ENCODE measurements at places on chromosomes 13 and 19.

DNA sequence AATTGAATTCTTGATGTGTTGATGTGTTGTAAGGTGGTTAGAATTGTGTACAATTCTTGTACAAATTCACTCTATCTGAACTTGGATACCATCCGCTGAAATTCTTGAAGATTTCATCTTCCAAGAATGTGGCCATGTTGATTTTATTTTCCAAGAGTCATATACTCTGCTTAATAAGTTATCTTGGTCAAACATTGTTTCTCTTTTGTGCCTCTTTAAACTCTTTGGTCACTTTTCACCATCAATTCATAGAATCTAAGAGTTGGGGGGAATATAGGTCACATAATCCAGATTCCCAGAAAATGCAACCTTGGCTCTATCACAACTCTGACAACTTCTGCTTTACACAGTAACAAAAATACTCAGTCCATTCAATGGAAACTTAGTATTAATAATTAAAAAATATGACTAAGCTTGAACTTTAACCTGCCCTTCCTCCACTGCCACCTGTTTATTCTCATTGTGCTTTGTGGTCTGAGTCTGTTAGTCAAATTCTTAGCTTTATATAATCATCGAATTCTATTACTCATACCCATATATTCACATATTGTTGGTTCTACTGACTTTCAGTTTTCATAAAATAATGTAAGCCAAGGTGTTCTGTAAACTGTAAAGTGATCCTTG, 373.2 kb downstream of the LMO7 start:
- no peak for DNase-seq

DNA sequence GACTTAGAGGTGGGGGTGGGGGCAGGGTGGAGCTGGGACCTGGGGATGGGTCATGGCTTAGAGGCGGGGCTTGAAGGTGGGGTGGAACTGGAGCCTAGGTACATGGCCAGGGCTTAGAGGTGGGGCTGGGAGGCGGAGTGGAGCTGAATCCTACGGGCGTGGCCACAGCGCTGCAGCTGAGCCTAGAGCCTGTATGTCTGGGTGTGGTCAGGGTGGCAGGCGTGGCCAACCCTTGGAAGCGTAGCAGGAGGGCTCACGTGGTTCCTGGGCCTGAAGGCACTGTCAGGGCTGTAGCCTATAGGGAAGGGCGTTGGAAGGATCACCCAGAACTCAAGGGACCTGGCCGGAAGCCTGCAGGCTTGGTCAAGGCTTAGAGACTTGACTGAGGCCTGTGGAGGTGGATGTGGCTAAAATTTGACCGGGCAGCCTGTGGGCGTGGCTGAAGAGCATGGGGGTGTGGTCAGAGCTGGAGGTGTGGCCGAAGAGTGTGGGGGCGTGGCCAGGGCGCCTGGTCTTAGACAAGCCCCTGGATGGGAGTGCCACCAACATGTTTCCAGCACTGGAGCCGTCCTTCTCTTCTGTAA, 24.3 kb downstream of the COLGALT1 start:
- DNase-seq, result no peak

GRCh38 chr19:15538774-15539173, 30.4 kb downstream of the CYP4F22 start:
- no peak for DNase-seq

DNA sequence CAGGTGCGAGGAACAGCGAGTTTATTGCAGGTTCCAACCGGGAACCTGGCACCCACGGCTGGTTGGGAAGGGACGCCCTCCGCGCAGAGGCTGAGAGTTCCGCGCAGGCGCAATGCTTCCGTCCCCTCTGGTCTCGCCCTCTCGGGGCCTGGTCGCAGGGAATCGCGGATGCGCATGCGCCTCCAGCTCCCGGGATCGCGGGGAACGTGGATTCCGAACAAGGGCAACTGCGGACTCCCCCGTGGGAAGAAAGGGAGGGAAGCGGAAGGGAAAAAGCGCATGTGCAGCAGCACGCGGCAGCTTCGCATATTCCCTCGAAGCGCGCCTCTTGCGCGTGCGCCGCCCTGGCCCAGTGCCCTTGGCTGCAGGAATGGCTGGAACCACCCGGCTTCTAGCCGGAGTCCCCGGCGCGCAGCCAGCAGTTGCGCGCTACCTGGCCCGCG, 1.1 kb downstream of the TSSK6 start:
- no peak for DNase-seq

DNA sequence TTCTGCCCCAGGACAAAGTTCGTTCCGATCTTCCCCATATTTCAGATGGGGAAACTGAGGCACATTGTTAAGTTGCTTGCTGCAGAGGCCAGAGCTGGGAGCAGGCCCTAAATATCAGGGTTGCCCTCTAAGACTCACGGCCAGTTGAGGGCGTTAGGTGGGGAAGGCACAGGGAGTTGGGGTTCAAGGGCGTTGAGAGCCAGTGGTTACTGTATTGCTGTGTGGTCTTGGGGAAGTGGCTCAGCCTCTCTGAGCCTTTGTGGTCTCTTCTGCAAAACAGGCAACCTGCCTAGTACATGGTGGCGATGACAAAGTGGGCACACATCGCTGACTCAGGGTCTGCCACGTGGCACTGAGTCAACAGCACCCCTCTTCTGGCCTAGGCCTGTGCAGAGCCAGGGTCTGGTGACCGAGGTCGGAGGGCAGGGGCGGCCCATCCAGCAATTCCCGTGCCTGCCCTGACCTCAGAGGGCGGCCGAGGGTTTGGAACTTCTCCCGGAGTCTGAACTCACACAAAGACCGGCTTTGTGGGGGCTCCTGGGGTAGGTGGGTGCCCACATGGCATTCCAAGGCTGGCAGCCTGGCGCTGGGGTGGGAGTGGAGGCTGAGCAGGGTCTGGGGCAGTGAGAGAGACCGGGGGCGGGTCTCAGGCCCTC, 10.2 kb downstream of the TNFAIP8L1 start:
- no peak for DNase-seq

GRCh38 chr19:46115396-46116106, 8.9 kb downstream of the IGFL3 start:
- no peak for DNase-seq

GRCh38 chr19:47065242-47065641, 16.8 kb upstream of the TMEM160 start:
- DNase-seq, result no peak

GRCh38 chr19:33888665-33889064, 92.0 kb downstream of the KCTD15 start:
- DNase-seq, result no peak

- DNase-seq, result no peak
Observed at GRCh38 chr13:66534561-66534960, 695.6 kb downstream of the PCDH9 start.

GRCh38 chr19:7395360-7396066, 46.8 kb downstream of the ARHGEF18 start:
- no peak for DNase-seq

GRCh38 chr19:37227996-37228395, 10.0 kb downstream of the ZNF383 start:
- DNase-seq, result no peak

GRCh38 chr19:14347999-14348889, 33.0 kb upstream of the ADGRE5 start:
- no peak for DNase-seq

- DNase-seq, result no peak
Observed at GRCh38 chr13:29569253-29570050, 26.0 kb downstream of the SLC7A1 start.

GRCh38 chr13:31361673-31362072, 161.9 kb downstream of the B3GLCT start:
- DNase-seq, result no peak

DNA sequence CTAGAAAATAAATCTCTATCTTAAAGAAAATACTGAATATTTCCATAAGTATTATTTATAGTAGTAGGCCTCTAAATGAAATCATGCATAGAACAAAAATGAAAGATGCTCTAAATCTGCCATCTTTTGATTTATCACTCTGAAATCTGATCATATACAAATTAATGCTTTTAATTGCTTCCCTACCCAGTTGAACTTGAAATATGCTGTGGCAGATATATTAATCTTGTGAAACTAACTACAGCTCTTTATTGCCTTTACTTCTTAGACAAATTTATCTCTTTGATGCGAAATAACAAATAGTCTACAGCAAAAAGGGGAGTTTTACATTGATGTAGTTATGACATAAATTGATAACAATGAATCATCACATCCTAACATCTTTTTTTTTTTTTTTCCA, 510.7 kb upstream of the SLITRK6 start:
- DNase-seq, result no peak

DNA sequence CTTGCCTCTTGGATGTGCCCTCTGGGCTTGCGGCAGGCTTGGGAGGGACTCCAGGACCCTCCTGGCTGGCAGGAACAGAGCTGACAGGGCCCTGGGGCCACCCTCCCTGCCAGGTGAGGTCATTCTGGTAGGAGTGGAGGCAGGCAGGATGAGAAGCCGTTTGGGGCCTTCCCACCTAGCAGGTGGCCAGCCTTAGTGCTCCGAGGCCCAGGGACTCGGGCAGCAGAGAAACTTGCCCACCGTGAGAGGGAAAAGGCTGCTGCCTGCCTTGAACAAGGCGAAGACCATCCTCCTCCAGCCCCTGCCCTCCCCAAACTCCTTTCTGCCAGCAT, 8.5 kb downstream of the RFX1 start:
- no peak for DNase-seq

- DNase-seq, result no peak
Observed at GRCh38 chr13:75986818-75987217, 350.7 kb downstream of the LMO7 start.

- DNase-seq, result peak; percentile 59
Observed at GRCh38 chr19:18046059-18046718, 38.2 kb downstream of the ARRDC2 start.

DNA sequence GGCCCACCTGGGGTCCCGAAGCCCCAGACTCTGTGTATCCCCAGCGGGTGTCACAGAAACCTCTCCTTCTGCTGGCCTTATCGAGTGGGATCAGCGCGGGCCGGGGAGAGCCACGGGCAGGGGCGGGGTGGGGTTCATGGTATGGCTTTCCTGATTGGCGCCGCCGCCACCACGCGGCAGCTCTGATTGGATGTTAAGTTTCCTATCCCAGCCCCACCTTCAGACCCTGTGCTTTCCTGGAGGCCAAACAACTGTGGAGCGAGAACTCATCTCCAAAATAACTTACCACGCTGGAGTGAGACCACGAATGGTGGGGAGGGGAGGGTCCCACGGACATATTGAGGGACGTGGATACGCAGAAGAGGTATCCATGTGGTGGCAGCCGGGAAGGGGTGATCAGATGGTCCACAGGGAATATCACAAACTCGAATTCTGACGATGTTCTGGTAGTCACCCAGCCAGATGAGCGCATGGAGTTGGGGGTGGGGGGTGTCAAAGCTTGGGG, 1.0 kb upstream of the ICAM5 start:
- DNase-seq, result no peak

DNA sequence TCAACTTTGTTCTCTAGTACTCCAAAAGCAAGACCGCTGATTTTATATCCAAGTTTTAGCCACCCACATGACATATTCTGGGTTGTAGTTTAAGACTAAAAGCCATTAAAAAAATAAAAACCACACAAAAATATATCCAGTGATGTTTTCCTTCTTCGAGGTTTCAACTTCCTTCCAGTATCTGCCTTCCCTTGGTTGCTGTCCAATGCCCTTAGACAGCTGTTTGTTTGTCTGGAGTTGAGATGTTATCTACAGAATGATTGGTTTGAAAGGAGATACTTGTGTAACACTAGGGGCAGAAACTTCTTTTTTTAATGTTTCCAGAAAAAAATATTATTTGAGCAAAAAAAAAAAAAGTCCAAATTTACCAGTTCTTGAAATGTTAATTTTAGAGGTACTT, 591.5 kb upstream of the PCDH9 start:
- no peak for DNase-seq

DNA sequence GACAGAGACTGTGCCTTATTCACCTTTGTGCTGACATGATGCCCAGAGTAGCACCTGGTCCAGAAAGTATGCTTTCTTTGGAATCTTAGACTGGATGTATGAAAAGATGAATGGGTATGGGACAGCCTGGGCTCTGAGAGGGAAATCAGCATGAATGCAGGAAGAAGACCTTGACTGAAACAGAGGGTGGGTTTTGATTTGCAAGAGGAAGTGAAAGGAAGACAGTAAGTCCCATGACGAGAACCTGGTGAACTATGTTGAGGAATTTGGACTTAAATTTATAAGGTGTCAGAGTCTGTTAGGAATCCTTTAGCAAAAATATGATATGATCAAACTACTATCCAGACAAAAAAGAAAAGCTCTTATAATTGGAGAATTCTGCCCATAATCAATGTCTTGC, 301.9 kb downstream of the SPRY2 start:
- no peak for DNase-seq

- no peak for DNase-seq
Observed at GRCh38 chr19:39599116-39599515, 3.2 kb upstream of the LGALS13 start.

GRCh38 chr13:88162076-88162702, 491.0 kb downstream of the SLITRK5 start:
- DNase-seq, result no peak

GRCh38 chr13:58318495-58319167, 687.1 kb downstream of the PCDH17 start:
- no peak for DNase-seq

- no peak for DNase-seq
Observed at GRCh38 chr13:20363172-20363571, 131.1 kb upstream of the GJB6 start.

DNA sequence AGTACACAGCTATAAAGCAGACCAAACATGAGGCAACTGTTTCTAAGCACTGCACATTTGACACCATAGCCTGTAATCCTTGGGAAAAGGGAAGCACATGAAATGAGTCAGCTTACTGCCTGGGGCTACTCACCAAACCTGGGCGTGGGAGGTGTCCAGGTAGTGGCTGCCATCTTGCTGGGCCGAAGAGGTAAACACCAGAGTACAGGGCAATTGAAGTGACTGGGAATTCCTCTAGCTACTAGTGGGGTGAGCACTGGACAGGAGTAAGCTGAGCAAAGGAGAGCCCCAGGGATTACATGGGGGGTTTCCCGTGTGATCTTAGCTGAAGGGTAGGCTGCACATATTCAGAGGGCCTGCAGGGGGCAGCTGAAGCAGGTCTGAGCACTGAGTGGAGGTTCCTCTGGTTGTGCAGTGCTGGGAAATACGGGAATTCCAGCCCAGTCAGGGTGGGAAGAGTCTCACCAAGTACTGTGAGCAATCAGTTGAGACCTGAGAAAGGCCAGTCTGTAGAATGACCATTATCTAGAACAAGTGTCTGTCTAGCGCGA, 140.5 kb downstream of the SLC7A1 start:
- no peak for DNase-seq

DNA sequence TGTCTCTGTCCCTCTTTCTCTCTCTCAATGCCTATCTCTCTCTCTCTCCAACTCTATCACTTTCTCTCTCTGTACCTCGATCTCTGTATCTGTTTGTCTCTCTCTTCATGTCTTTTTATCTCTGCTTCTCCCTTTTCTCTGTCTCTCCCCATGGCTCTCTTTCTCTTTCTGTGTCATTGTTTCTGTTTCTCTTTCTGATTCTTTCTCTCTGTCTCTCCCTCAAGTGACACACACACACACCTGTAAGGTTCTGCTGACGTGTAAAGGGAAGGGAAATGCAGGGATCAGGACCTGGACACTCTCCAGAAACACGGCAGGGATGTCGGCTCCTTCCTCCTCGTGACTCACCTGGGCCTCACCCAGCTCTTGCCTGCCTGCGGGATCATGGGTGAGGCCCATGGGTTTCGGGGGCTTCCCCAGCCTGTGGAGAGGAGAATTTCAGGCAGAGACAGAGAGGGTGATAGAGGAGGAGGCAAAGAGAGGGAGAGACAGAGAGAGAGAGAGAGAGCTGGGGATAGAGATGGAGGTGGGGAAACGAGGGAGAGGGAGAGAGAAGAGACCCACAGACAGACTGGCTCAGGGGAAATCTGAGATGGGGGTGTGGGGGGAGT, 5.4 kb upstream of the PLAUR start:
- no peak for DNase-seq

- DNase-seq, result no peak
Observed at GRCh38 chr13:113768018-113768905, 9.2 kb downstream of the TMEM255B start.

- DNase-seq, result peak; percentile 51
Observed at GRCh38 chr19:16886305-16886880, 2.4 kb upstream of the F2RL3 start.

Data from GM04503 (cell line).